ENCODE measurements at places on chromosomes 6 and 20. TPM values are rescaled to one million over a fixed set of nuclear protein-coding genes. Genes with fewer than 3 reads are reported as not detected.

Gene SLC52A3
- total RNA-seq = 2.9 TPM

Gene LINC00237
- not detected for total RNA-seq

Gene OR2B6
- total RNA-seq = not detected

Gene ASIP
- total RNA-seq = not detected

Gene LGSN
- not detected for total RNA-seq

Gene SEL1L2
- not detected for total RNA-seq

DNA sequence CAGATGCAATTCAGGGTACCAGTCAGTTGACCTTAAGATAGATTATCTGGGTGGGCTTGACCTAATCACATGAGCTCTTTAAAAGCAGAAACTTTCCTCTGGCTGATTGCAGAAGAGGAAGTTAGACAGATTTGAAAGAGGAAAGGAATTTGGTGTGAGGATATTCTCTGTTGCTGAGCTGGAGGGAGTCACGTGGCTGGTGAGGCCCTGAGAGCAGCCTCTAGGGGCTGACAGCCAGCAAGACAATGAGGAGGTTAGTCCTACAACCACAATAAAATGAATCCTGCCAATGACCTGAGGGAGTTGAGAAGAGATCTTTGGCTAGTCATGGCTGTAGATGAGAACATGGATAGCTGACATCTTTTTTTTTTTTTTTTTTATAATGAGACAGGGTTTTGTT lies 87.0 kb upstream of the B3GAT2 start:
- no peak for DNase-seq

- DNase-seq = peak; percentile 85
These were observed at the start of gene DLL1 for GRCh38 chr6:170290296-170291128. Gene DLL1 (minus strand): TSS chr6:170291078. CDS start chr6:170290139, 939 bp downstream.

DNA sequence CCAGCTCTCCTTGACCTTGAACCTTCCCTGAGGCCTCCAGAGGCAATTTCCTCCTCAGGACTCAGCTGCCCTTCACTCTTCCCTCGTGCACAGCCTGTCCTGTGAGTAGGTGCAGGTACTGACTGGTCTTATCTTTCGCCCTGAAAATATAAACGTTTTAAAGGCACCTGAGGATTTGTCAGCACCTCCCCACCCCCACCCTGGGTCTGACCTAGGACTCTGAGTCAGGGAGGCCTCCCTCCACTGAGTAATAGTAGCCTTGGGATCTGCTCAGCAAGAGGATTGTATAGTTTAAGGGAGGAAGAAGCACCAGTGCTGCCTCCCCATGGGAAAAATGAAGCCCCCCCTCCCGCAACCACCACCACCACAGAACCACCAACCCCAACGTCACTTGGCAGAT lies 54.6 kb downstream of the PPARD start:
- DNase-seq = no peak

DNA sequence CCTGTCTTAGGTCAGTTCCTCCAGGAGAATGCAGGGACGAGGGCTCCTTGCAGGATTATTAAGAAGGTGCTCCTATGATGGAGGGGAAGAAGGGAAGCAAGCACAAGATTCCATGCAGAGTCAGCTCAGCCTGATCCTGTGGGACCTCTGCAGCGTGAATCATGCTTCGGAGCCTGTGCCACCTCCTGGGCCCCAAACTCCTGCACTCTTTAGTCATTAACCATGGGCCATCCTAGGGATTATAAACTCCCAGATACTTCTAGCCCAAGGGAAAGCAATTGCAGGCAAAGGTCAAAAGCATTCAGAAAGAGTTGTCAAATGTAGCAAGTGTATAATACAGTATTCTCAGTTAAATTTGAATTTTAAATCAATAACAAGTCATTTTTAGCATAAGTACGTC lies 208.7 kb upstream of the PMEPA1 start:
- DNase-seq = no peak

- DNase-seq = no peak
These were observed 45.2 kb upstream of the CTAGE9 start for GRCh38 chr6:131756039-131756438.

DNA sequence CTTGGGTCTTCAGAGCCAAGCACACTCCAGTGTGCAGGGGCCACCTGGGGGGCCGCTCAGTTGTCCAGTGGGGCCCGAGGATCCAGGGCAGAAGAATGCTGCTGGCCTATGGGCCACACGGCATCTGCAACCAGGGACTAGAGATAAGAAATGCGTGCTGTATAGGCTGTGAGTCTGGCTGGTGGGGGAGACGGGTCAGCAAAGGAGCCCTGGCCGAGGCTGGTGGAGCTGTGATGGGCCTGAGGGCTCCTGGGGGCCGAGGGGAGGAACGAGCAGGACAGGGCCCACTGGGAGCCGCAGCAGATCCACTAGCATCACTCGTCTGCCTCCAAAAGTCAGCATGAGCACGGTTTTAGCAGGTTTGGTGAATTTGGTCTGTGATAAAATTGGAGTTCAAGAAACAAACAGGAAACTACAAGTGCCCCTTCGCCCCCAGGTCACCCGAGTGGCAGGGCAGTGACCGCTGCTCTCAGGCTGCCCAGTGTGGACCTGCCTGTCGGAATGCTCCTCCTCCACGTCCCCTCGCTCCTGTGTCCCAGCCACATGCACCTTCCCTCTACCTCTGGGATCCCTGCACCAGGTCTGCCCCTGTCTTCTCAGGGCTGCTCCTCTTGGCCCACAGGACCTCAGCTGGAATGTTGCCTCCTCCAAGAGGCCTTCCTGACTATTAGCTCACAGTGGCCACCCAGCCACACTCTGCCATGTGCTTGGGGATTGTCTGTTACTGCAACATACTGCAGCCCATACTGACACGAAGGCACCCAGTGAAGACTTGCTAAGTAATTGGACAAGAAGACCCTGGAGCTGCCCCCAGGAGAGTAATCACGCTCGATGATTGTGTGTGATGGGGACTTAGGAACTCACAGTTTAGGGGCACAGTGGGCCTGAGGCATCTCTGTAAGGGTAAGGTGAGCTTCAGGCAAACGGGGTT lies 10.9 kb downstream of the ACSS1 start:
- DNase-seq = no peak

DNA sequence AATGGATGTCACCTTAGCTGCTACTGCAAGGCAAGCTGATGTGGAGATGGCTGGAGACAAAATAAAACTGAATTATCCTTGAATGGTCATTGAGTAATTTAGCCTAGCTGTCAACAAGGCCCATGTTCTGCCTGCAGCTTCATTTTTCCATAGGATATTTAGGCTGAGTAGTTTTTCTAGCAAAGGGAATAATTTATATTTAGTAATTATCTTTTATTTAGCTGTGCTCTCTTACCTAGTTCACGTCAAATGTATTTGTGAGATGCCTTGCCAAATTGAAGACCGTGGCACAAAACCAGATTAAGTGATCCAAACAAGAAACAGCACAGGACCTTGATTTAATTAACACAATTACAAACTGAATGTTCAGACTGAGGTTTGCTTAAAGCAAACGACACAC lies 77.4 kb upstream of the CEP162 start:
- DNase-seq = no peak

GRCh38 chr6:72653026-72653425 lies 31.2 kb downstream of the KCNQ5 start:
- no peak for DNase-seq

DNA sequence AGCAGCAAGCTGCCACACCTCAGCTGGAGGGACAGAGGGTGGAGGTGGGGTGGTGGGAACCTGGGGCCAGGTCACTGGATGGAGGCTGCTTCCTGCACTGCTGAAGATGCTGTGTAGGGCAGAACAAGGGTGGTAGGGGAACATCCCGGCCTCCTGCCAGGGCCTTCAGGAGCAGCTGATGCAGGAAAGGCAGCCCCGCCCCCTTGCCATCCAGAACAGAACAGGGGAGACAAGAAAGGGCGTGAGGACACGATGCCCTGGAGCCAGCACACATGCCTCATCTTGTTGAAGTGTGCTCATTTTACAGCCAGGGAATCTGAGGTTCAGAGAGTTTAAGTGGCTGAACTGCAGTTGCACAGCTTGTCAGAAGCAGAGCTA lies 43.1 kb upstream of the PHACTR3 start:
- DNase-seq = no peak
